COLO829 (cell line): ENCODE measurements at places on chromosomes 2 and 18.

- DNase-seq = no peak
Measured at GRCh38 chr2:84686783-84687476, 170.6 kb downstream of the DNAH6 start.

DNA sequence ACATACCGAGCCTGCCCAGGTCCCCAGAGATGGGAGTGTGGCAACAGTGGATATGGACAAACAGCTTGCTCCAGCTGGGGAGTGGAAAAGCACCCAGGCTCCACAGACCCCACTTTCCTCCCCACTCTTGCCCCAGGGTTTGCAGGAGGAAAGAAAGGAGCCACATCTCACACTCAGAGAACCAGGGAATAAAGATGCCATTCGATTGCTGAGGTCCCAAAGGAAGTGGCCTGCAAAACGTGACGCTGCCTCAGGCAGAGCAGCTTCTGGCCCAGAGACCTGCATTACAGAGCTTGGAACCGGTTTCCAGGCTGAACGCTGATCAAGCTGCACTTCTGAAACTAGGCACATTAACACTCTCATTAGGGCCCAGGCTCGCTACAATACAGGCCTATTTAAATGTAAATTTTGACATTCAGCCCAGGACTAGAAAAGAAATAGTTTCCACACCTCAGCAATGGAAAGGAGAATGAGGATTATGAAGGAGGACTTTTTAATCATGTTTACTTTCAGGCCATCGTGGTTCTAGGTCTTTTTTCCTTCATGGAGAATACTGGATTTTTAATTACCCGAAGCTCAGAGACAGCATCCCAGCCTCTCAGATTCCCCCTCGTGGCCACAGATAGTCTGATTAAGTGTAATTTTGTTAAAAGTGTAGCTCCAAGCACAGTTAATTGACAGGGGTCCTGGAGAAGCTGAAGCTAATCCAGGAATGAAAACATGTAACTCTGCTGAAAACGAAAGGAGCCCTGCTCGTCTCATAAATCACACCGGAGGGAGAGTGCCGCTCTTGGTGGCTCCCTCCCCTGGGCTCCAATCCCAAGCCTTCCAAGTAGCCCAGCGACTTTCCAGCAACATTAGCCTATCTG lies 221.3 kb upstream of the RAB6C start:
- DNase-seq = no peak

- DNase-seq = no peak
Measured at GRCh38 chr2:173184031-173185004, 108.7 kb downstream of the MAP3K20 start.

DNA sequence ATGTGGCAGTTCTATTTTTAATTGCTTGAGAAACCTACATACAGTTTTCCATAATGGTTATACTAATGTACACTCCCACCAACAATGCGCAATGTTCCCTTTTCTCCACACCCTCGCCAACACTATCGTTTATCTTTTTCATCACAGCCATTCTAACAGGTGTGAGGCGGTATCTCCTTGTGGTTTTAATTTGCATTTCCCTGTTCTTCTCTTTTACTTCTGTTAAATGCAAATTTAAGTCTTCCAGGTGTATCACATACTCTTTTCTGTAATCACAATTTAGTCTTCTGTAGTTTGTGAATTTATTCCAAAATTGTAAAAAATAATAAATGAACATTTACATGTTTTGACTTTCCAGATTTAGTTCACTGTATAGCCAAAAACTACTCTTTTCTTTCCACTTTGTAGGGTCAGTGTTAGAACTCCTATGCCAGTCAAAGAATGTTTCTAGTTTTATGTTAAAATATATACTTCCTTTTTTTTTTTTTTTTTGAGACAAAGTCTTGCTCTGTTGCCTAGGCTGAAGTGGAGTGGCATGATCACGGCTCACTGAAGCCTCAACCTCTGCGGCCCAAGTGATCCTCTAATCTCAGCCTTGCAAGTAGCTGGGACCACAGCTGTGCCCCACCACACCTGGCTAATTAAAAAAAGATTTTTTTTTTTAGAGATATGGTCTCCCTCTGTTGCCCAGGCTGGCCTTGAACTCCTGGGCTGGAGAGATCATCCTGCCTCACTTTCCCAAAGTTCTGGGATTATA lies 15.4 kb upstream of the ACYP2 start:
- no peak for DNase-seq

DNA sequence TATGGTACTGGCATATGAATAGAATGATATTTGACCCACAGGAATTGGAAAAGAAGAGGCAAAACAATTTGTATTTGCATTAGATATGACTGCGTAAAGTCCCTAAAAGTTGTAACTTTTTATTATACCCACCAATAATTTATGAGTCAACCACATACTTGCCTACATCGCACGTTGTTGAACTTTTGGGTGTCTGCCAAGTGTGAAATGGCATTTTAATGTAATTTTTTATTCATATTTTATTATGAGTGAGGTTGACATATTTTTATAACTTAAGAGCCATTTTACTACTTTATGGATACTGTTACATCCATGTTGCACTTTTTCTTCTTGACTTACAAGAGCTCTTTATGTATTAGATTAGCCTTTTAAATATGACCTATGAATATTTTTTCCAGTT lies 4.6 kb downstream of the DSC2 start:
- DNase-seq = no peak

- DNase-seq = no peak
Measured at GRCh38 chr18:5998907-5999306, 103.6 kb upstream of the TMEM200C start.

DNA sequence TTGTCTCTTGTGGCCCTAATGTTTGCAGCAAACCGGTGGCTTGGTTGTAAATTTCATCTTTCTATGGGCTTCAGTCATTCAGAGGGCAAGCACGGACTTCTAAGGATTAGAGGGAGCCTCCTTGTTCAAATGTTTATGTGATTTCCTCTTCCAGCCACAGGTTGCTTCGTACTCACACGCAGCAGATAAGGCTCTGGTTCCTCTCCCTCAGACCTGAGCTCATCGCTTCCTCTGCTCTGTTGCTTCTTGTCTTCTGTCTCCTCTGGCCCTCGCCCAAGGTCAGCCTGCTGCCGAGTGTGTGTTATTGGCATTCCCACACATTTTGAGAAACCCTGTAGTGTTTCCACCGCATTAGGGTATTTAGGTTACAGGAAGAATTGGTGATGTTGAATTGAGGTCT lies 44.0 kb downstream of the MYL12B start:
- DNase-seq = no peak

DNA sequence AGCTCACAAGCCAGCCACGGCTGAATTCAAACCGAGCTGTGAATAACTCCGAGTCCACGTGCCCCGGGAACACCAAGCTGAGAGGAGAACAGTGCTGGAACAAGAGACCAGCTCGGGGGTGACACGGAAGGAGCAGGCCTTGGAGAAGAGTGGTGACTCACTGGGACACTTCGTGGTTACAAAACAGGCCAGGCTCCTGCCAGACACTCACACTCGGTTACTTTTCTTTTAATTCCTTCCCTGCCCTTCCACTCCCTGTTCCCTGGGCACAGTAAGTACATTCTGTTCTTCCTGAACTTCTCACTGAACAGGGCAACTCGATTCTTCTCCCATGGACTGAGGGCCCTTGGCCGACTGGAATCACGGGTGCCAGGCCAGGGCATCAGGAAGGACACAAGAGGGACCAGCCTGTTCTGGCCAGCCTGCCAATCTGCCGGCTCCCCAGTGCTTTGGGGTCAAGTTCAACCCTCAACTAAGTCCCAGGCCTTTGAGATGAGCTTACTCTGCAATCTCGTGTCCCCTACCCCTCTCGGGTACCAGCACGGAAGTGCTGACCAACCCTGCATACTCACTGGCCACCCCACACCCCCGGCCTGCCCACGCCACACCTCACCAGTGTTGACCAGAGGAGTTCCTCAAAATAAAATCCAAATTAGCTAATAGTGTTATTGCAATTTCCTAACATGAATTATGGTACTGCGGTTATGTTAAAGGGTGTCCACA lies 87.5 kb downstream of the TFCP2L1 start:
- DNase-seq = no peak

- DNase-seq = no peak
Measured at GRCh38 chr2:122692400-122693083, 937.1 kb downstream of the TSN start.

DNA sequence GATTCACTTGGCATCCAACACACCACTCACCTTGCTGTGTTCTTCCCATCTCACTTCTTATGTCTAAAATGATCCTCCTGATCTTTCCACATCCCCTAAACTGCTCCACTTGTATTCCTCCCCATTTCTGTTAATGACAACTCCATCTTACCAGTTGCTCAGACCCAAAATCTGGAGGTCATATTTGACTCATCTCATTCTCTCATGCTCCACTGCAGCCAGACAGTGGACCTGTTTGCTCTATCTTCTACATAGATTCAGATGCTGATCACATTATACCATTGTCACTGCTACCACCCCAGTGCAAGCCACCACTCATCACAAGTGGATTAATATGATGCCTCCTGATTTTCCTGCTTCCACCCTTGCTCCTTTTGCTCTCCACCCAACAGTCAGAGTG lies 7.9 kb upstream of the NABP1 start:
- DNase-seq = no peak

DNA sequence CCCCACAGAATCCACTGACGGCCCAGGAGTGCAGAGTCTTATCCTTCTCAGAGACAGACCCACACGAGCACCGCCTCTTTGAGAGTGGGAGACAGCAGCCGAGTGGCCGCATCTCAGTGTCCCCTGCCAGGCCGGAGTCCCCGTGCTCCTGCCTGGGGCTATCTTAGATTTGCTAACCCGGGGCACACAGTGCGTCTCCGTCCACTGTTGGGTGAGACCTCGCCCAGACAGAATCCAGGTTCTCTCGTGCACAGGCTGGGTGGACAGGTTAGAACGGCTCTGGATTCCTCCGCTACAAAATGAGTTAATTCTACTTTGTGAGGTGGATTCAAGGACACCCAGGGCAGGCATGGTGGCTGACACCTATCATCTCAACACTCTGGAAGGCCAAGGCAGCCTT lies 88.3 kb downstream of the ZNF516 start:
- DNase-seq = no peak

DNA sequence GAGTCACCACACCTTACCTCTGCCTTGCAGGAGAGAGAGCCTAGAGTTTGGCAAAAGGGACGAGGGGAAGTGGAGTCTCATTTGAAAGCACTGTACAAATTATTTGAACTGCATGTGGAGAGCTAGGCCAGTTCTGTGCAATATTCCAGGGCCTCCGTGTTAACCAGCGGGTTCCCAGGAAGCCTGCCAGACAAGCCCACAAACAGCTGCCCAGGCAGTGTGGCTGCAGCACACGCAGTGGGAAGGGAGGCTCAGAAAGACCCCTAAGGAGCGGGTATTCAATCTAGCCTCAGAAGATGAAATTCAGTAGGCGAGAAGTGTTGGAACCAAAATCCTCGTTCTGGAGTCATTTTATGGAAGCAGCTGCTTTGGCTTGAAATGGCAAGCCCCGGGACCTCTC lies 30.7 kb downstream of the CNGA3 start:
- no peak for DNase-seq

DNA sequence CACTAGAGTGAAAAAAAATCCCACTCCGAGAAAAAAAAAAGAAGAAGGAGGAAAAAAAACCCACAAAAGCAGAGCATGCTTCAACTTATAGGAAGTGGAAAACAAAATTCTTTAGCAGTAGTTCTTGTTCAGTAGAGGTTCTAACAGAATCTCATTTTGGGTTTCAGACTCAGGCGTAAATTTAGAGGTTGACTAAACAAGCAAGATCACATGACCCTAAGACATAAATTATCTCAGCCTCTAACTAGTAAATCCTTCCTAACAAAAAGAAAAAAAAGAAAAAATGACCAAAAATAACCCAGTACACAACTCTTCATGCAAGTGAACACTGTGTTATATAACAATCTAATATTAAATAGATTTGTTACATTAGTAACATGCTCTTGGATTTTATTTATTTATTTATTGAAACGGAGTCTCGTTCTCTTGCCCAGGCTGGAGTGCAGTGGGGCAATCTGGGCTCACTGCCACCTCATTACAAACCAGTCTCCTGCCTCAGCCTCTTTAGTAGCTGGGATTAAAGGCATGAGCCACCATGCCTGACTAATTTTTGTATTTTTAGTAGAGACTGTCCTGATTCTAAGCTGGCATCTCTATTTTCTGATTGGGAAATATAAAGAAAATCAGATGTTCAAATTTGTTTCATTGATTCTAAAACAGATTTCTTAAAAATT lies 35.4 kb downstream of the PPP4R3B start:
- DNase-seq = no peak

DNA sequence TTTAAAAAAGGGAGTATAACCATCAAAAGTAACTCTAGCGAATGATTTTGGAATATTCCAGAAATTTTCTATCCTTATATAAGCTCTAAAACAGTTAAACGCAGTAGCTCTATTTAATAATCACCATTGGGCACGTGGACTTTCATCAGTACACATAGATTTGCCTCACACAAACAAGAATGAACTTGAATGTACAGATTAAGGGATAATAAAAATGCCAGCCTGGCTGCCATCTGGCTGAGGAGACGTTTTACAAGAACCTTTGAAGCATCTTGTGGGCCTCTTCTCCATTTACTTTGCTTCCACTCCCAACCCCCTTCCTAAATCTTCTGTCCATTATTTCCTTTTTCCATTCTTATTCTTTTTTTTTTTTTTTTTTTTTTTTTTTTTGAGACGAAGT lies 47.2 kb downstream of the AGAP1 start:
- DNase-seq = no peak

GRCh38 chr2:100910111-100910510 lies 90.2 kb downstream of the NPAS2 start:
- DNase-seq = no peak

DNA sequence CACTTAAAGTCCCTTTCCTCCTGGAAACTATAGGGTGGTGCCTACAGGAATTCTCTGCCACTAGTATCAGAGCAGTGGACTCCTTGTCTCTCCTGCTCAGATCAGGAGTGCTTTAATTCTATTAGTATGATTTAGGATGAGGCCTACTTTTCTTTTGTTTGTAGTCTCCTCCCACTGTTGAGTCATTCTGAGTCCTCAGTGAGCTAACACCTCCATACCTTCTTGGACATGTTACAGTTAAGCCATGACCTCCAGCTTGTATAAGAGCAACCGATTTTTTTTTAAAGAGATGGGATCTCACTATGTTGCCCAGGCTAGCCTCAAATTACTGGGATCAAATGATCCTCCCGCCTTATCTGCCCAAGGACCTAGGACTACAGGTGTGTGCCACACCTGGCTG lies 48.7 kb upstream of the OTOF start:
- DNase-seq = no peak

DNA sequence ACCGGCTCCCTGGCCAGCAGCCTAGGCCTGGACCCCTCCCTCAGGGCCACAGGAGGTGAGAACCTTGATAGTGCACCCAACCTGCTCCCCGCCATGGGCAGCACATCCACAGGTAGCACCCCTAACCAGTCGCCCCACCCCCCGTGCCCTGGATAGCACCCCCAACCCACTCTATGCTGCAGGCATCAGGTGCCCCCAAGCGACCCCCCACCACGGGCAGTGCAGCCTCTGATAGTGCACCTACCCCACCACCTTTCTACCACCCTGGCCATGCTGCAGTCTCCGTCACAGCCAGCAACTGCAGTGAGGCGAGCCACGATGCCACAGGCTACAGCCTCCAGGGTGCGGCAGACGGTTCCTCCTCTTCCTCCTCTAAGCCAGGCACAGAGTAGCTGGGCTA lies 55.6 kb downstream of the SOWAHC start:
- DNase-seq = no peak
